Effector memory CD8-positive, alpha-beta T cell (primary cell): ENCODE measurements at places on chromosomes 7 and 10.

DNA sequence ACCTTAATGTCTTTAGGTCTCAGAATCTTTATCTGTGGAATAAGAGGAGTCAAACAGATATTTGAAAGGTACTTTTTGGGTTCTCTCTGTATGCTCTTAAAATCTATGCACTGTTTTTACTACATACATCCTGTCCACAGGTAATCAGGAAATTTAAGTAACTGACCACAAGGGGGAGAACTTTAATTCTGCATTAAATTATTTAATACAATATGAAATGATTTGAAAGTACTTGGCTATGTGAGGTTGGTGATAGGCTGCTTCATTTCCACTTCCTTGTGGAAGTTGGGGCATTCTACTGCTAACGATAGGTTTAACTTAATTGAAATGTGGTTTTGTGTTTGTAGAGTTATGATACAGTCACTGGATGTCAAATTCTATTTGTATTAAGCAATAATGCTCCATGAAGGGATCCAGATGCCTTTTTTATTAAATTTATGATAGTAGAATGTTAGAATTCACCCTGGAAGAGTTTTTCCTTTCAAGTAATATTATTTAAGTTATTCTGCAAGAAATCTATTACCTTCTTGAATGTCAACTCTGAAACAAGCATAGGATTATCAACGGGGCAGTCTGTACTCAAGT, 6.0 kb downstream of the TEX47 start:
- H3K4me3 ChIP-seq = no peak overlapping the region
- H3K36me3 ChIP-seq = no peaks in the 10 kb centered on the region
- no peaks in the 10 kb centered on the region for H3K4me1 ChIP-seq
- no peak overlapping the region for H3K27ac ChIP-seq
- no peaks in the 10 kb centered on the region for H3K27me3 ChIP-seq

DNA sequence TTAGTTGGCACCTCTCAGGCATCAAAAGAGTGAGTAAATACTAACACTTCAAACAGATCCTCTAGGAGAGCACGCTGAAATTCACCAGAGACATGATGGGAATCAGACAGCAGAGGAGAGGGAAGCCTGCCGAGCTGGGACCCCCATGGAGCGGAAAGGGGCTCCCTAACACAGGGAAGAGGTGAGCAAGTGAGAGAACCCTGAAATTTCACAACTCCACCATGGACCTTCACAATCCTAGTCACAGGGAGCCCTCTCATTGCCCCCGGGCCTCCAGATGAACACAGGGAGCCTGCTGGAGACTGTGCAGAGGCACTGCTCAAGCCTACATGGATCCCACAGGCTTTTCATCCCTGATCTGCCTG, 59.2 kb upstream of the ANTXRL start:
- peaks cover 5% of the 10 kb centered on the region for H3K4me1 ChIP-seq
- peak overlapping the region; percentile 44 for H3K27ac ChIP-seq
- no peaks in the 10 kb centered on the region for H3K27me3 ChIP-seq
- peaks cover 11% of the 10 kb centered on the region for H3K36me3 ChIP-seq
- no peak for DNase-seq
- no peak overlapping the region for H3K4me3 ChIP-seq

DNA sequence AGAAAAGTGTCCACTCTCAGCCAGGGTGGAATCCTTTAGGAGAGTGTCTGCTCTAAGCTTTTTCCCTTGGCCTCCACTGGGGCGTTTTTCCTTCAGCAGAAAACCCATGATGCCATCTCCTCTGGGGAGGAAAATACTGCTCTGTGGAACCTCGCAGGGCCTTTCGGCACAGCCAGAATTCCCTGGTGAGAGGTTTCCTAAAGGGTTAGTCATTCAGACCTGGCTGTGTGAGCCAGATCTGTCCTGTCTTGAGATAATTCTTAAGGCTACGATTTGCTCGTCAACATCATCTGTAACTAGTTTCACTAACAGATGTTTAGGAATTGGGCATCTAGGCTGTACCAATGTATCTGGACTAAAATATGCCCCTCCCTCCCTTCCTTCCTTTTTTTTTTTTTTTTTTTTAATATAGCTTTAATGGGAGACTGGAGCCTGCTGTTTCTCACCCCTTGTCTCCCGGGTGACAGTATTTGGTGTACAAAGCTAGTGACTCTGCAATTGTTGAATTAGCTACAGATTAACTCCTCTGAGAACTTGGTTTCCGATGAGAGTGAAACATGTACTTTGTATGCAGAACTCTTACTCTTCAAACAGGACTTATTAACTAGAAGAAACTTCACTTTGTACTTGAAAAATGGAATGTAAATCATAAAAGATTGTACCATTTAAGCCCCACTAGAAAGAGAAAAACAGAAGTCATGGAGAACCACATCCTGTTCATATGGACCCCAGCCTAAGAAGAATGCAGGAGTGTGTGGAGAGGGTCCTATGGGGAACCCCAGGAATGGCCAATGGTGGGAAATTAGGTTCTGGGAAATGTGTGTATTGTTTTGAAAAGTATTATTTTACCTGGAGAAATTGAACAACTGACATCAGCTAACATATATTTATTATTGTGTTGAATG, 230.9 kb downstream of the CAMK1D start:
- DNase-seq = no peak
- H3K4me1 ChIP-seq = peaks cover 12% of the 10 kb centered on the region
- no peaks in the 10 kb centered on the region for H3K27me3 ChIP-seq
- H3K4me3 ChIP-seq = no peak overlapping the region
- no peak overlapping the region for H3K27ac ChIP-seq

GRCh38 chr7:114857605-114858004, 64.3 kb upstream of the MDFIC start:
- DNase-seq = no peak
- H3K27me3 ChIP-seq = no peaks in the 10 kb centered on the region
- H3K27ac ChIP-seq = no peak overlapping the region

DNA sequence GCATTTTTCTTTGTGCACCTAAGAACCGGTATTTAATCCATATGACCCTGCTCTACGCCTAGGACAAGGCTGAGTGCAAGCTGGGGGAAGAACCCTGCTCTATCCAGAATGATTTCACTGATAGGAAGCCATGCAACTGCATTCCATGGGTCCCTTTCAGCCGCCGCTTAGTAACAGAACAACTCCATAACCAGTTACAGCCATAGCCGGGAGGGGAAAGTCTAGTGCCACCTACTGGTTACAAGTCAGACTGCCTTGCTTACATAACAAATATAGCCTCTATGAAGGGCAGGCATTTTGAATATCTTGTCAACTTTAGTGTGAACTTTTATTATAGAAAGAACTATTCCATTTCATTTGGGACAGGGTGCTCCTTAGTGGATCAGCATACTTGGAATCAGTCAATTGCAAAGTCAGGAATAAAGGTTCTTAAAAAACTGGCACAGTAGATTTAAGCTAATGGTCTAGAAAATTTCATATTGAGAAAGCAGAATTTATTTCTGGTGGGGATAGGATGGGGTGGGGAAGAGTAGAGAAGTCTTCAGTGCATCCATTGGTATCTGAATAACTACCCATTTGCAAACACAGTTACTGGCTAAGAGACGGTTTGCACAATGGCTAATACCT, 521.7 kb downstream of the ADRA2A start:
- H3K4me1 ChIP-seq = no peaks in the 10 kb centered on the region
- H3K27ac ChIP-seq = no peak overlapping the region
- no peak overlapping the region for H3K4me3 ChIP-seq
- no peaks in the 10 kb centered on the region for H3K36me3 ChIP-seq
- peak; percentile 4 for DNase-seq

DNA sequence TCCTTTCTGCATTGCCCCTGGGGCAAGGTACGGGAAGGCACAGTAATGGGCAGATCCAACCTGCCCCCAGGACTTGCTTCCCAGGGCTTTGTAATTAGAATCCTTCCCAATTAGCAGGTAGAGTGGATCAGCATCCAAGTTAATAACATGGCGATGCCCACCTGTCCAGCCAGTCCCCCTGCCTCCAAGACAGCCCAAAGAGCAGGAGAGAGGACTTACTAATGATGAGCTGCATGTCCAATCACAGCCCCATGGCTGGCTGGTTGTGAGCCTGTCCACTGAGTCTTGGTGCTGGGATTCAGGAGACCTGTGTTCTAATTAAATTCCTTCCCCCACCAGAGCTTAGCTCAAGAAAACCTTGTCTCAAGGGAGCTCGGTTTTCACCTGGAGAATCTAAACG, 49.0 kb downstream of the RPS24 start:
- DNase-seq = no peak
- H3K36me3 ChIP-seq = no peaks in the 10 kb centered on the region
- H3K27ac ChIP-seq = no peak overlapping the region
- no peaks in the 10 kb centered on the region for H3K4me1 ChIP-seq
- peaks cover 41% of the 10 kb centered on the region for H3K27me3 ChIP-seq
- H3K4me3 ChIP-seq = no peak overlapping the region

GRCh38 chr7:70448312-70448906, 683.5 kb upstream of the GALNT17 start:
- no peak for DNase-seq
- H3K4me3 ChIP-seq = no peak overlapping the region

- H3K36me3 ChIP-seq = peaks cover 87% of the 10 kb centered on the region
- DNase-seq = no peak
- H3K4me3 ChIP-seq = no peak overlapping the region
- no peak overlapping the region for H3K27ac ChIP-seq
Observed at GRCh38 chr10:119919826-119920225, 27.3 kb downstream of the SEC23IP start.

DNA sequence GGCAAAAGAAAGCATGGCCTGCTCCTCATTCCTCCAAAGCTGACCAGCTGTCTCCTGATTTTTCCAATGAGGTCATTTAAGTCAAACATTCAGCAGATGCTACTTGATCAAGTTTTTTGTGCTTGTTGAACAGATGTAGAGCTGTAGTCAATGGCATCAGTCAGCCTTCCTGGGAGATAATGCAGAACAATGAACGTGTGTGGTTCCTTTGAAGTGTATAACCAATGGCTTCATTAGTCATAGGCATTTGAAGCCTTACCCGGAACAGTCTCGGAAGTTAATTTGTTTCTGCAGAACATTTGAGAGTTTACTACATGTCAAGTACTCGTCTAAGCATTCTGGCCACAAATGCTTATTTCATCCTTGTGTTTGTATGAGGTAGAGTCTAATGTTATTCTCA, 227.1 kb downstream of the ADRA2A start:
- DNase-seq = no peak
- H3K27me3 ChIP-seq = peaks cover 25% of the 10 kb centered on the region
- no peaks in the 10 kb centered on the region for H3K4me1 ChIP-seq
- no peak overlapping the region for H3K27ac ChIP-seq

GRCh38 chr7:471191-471865, 48.3 kb downstream of the PDGFA start:
- H3K27me3 ChIP-seq = peaks cover 4% of the 10 kb centered on the region
- H3K4me3 ChIP-seq = no peak overlapping the region
- H3K27ac ChIP-seq = no peak overlapping the region

DNA sequence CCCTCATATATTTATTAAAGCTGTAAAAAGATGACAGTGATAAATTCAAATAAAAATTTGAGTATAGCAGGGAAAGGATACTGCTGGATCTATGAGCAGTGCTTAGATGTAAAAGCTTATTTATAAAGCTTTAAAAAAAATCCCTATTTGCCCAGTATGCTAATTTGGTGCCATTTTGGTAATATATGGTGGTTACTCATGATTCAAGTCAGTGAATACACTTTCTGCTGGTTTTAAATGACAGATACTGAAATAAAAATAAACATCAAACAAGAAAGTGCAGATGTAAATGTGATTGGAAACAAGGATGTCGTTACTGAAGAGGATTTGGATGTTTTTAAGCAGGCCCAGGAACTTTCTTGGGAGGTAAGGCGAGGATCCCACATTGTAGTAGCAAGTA, 134.4 kb upstream of the SAMD8 start:
- peaks cover 21% of the 10 kb centered on the region for H3K4me1 ChIP-seq
- no peak for DNase-seq

DNA sequence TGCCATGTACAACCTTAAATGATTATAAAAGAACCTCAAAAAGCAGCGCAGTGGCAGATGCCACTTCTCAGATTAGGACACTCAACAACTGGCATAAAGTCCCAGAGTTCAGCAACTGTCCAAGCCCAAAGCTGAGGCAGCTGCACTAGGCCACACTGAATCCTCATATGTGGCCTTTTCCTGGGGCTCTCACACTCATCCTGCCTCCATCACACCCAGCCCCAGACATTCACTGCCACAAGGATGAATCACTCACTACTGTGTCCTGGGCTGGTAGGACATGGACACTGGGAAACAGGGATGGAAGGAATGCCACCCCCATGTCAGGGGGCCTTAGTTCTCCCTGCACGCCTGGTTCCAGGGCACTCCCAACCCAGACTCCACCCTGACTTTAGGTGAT, 547.7 kb downstream of the TNS3 start:
- no peaks in the 10 kb centered on the region for H3K4me1 ChIP-seq
- no peak for DNase-seq
- no peaks in the 10 kb centered on the region for H3K27me3 ChIP-seq

- no peak overlapping the region for H3K4me3 ChIP-seq
- H3K27me3 ChIP-seq = no peaks in the 10 kb centered on the region
- DNase-seq = no peak
- no peak overlapping the region for H3K27ac ChIP-seq
Observed at GRCh38 chr7:24874791-24875190, 105.2 kb downstream of the OSBPL3 start.

DNA sequence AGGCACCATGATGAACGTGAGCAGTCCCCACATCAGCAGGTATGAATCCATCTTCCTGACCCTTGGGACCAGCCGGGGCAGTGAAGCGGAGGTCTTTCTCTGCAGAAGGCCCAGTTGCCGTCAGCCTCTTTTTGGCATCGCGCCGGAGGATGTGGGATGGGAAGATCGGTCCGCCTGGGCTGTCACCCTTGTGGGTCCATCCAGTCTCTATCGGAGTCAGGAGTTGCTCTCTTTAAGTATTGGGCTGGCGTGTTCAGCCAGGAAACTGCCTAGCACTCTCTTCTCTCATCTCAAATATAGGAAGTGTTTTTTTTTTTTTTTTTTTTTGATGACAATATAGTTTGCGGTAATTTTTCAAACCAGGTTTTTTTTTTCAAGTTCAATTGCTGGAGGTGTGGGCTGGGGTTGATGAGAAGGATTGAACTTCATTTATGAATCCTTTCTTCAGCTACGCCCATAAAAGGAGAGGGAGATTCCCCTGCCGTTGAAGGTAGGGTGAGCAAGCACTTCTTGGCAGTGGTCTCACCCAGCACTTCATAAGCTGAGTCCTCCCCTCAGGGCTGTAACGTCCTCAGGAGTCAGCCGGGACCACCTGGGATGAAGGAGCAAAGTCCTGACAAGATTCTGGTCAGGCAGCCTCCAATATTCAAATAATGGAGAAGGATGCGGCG, at the start of gene IL2RA:
IL2RA (minus strand) TSS at position 267 of the 671 bp plus-strand sequence; CDS start at position 51, 216 bp downstream.
- no peaks in the 10 kb centered on the region for H3K27me3 ChIP-seq
- H3K27ac ChIP-seq = peak within 1 kb of the TSS; percentile 66
- peaks cover 13% of the 10 kb centered on the region for H3K36me3 ChIP-seq
- peaks cover 35% of the 10 kb centered on the region for H3K4me1 ChIP-seq
- peak; percentile 35 for DNase-seq

GRCh38 chr10:113094114-113094486, 144.1 kb downstream of the TCF7L2 start:
- no peaks in the 10 kb centered on the region for H3K27me3 ChIP-seq
- peaks cover 7% of the 10 kb centered on the region for H3K36me3 ChIP-seq
- peaks cover 29% of the 10 kb centered on the region for H3K4me1 ChIP-seq
- H3K4me3 ChIP-seq = peak overlapping the region; percentile 84
- peak overlapping the region; percentile 79 for H3K27ac ChIP-seq
- DNase-seq = no peak
